ENCODE measurements at places on chromosomes 5 and 9.

DNA sequence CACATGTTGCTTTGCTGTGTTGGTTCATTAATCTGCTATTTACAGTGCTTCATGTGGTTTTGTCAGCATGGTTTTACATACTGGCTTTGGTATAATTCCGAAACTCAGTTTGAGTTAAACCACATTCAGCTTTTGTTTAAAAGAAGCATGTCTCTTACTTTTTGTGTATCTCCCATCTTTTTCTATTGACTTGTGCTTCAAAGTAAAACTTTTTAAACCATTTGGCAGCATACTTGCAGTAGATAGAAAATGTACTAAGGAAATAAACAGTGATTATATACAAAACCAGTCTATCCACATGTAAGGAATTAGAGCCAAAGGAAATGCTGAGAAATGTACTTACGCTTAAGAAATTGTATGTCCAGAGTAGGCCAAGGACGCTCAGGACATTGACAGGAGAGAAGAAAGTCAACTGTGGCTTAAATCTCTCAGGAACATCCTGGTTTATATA, 286.9 kb downstream of the ARHGEF28 start:
- DNase-seq = no peak

DNA sequence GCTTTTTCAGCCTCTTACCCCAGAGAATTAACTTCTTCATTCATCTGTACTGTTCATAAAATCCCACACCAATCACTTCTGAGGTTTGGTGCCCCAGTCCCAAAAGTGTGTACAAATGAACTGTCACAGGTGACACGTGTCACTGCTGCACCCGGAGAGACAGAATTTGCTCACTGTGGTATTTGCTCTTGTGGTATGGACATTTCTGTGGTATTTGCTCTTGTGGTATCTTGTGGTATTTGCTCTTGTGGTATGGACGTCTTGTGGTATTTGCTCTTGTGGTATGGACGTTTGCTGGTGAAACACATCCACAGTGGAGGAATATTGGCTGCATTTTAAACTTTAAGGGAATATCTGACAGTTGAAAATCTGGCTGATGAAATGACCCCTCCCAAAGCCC, 214.9 kb upstream of the DAP start:
- DNase-seq = no peak

- no peak for DNase-seq
Observed at GRCh38 chr9:91126761-91127445, 234.8 kb downstream of the AUH start.

DNA sequence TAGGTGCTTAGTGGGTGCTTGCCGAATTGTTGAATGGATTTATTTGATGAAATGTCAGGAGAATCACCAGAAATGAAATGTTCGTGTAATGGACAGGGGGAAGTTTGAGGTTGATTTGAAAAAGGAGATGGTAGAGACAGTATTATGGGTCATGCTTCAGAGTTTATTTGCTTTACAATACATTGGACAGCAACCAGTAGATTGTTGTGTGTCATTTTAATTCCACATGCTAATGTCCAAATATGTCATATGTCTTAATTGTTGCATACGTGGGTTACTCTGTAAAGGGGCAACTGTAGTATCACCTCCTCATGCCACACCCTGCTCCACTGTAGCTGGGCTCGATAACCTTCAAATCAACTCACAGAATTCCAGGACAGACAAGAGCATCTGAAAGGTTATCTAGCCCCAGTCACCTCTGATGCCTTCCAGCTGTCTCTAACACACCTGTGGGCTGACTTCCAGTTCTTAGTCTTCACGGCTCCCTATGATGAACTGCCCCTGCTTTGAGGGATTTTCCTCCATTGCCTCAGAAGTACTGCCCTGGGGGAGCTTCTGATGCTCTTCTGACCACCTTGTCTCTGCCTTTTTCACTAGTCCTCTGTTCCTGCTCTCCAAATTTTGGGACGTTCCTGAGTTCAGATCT, 1.7 kb downstream of the PDCD1LG2 start:
- no peak for DNase-seq

DNA sequence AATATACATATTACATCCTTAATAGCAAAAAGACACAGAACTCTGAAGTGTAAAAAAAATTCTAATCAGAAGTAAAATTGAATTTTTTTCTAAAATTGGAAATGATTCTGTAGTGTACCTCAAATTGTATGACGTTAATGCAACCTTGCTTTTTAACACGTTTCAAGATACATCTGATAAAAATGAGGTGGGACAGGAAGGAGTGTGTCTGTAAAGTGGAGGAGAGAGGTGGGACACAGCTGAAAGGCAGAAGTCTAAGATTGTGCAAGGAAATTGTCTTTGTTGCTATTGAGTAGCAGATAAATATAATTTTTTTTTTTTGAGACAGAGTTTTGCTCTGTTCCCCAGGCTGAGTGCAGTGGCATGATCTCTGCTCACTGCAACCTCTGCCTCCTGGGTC, 15.7 kb upstream of the SNX30 start:
- no peak for DNase-seq

GRCh38 chr5:94181895-94182294, 436.5 kb downstream of the KIAA0825 start:
- DNase-seq = no peak

DNA sequence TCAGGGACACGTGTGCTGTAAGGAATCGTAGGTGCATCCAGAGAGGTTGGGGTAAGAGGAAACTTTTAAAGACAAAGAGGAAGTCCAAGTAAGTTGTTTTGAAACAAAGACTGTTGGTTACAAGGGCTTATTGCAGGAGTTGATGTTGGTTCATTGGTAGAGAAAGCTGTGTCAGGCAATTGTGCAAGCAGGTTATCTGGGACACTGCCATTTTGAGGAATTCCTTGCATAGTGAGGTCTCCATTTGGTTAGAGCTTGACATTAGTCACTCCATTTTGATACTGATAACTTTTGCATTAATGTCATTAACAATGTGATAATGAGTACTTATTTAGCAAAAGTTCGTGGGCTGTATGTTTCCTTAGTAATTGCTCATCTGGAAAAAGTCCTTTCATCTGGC, 24.9 kb downstream of the CNOT6 start:
- DNase-seq = no peak

GRCh38 chr5:132867046-132867451, 607 bp downstream of the UQCRQ start:
- no peak for DNase-seq

DNA sequence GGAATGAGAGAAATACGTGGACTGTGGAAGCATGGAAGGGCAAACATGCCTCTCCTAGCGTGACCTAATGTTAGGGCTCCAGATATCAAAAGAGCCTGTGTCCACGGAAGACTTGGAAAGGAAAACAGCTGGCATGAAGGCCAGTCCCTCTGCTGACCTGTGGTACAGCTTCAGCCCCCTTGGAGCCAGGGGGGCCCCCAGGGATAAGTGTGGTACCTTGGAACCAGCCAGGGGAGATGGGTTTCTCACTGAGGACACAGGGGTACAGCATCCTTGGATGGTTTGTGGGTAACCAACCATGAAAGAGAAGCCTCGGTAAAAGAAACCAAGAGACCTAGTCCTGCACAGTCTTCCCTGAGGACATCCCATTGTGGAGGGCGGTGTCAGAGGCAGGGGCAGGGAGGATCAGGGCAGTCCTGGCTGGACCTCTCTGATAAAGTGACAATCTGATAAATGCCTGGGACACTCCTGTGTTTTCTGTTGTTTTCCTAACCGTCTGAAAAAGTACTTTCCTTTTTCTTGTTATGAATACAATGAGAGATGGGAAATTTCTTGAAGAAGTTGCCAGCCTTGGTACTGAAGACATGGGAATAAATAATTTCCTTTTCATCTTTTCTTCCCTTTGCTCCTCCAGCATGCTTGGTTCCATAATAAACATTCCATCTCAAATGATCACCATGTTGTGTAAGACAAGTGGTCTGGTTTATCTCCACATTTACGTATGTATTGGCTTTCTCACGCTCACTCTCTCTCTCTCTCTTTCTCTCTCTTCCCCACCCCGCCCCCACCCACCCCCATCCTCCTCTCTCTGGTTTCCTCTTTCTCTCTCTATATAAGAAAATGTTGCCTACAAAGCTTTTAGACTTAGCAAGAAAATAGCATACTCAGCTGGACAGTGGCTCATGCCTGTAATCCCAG, 102.1 kb downstream of the SUSD1 start:
- no peak for DNase-seq

- DNase-seq = no peak
Observed at GRCh38 chr5:15002173-15002572, 130.6 kb upstream of the ANKH start.

GRCh38 chr9:109224751-109225150, 57.7 kb upstream of the FRRS1L start:
- DNase-seq = no peak

- DNase-seq = no peak
Observed at GRCh38 chr9:125544484-125544883, 162.5 kb downstream of the MAPKAP1 start.

DNA sequence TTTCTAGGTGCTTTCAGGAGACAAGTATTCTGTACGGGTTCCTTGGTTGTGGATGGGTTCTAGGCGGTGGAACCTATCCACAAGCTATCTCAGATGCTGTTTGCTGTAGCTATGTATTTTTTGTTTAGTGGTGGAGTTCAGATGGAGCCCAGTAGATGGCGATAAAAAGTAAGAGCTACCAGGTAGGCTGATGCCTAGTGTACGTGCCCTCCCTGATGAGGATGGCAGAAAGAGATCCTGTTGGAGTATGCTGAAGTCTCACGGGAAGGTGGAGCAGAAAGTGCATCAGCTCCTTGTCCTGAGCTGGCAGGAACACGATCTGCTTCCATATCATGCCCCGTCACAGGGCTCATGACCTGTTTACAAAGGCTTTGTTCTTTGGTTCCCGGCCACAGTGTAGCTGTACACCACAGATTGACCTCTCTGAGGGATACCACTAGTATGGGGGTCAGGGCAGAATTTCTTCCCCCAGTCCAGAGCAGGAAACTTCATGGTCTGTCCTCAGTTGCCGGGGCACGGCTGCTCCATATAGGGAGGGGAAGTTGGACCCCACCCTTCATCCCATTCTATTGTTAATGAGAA, 12.6 kb upstream of the UGT3A2 start:
- DNase-seq = peak; percentile 38

DNA sequence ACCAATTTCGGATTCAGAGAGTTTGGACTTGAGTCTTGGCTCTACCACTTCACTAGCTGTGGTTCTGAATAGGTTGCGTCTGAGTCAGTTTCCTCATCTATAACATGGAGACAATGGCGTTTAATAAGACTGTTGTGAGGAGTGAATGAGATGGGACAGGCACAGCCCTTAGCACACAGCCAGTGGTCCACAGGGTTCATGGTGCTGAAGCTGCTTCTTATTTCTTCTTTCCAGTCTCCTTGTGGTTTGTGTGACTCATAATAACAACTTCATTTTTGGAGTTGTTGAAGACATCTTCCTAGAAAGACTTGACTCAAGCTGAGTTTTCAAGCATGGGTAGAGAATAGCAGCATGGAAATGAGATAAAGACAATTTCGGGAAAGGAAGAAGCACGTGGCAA, 172.6 kb upstream of the PPP2R2B start:
- no peak for DNase-seq

DNA sequence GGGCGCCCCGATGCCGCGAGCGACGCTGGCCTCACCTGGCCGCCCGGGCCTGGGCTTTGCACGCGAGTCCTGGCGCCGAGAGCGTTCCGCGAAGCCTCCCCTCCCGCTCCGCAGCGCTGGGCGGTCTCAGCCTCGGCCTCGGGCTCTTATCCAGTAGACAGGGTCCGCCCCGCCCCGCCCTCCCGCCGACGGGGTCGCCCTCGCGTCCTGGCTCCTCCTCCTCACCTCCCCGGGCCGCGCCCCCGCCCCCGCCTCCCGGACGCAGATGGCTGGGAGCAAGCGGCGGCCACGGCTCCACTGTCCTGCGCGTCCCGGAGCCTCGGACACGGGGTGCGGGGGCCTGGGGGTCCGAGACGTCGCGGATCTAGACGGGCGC, at the start of gene SLC6A3:
Gene SLC6A3 (minus strand): TSS at position 128 of the 376 bp plus-strand sequence. CDS start 2,243 bp downstream, outside the sequence.
- DNase-seq = peak; percentile 96

DNA sequence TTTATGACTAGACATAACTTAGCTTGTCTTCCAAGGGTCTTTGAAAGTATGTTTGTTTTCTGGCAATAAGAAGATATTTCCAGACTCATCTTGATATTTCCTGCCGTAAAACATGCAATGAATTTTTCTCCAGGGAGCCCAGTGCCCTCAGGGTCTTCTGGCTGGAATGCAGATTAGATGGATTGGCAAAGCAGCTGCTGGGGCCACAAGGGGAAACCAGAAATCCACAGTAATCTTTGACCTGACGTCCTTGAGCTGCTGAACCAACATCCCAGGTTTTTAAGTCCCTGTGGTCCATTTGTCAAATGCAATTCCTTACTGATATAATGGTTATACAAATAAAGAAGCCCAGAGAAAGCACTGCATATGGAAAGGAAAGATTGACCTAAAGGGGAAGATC, 93.0 kb downstream of the THBS4 start:
- DNase-seq = no peak

- no peak for DNase-seq
Observed at GRCh38 chr9:124202447-124202971, 55.2 kb upstream of the NEK6 start.

DNA sequence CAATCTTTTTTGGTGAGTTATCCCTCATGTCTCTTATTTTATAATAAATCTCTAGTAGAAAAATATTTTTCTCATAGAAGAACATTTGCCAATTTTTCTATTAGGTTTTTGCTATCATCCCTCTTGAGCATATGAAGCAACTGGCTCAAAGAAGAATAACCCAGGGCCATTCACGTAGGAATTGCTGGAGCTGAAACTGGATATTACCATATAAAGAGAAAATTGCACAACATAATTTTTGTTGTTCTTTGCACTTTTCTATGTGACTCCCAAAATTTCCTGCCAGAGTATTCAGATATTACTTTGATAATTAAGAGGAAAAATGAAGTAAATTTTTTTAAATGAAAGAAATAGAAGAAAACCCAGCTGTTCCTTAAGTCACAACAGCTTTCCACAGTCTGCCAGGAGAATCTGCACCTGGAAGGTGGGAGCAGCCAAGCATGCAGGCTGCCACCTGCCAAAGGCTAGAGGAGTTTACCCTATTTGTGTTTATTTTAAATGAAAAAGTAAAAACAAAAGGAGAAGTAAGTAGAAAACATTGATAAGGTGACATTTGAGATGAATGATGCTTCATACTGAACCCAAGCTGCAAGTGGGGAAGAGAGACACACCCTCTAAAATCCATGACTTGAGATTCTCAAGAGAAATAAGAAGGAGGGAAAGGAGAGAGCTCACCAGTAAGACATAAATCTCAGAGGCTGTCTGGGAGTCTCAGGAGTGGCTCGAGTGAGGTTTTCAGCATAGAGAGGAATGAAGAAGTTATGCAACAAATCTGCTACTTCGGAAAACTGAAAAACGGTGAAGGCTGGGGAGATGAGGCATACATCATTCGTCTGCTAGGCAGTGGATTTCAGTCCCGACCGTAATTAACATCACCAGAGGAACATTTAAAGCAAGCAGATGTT, 31.5 kb upstream of the FREM1 start:
- no peak for DNase-seq

GRCh38 chr5:168685566-168685965, 106.4 kb upstream of the PANK3 start:
- DNase-seq = no peak

Measured in D721Med (cell line).